ENCODE measurements at places on chromosomes 2 and 18.

DNA sequence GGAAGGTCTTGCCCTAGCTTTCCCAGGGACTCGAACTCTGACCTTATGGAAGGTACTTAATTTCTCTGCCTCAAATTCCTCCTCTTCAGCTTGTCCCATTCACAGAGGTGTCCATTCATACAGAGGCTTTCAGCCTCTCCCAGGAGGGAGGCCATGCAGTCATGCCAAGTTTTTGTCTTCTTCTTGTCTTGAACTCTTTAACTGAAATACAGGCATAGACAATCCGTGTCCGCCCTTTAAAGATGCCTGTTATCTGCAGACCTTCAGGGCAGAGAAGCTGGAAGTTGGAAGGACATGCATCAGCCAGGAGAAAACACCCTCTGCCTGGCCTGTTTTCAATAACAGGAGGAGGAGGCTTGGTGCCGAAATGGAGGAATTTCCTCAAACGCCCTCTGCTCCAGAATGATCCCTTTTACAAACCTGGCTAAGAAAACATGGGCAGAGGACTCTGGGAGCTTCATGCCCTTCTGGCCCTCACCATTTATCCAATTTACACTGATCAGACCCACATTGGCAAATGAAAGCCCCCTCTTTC is 308.3 kb downstream of the MYCN start:
- DNase-seq: no peak

DNA sequence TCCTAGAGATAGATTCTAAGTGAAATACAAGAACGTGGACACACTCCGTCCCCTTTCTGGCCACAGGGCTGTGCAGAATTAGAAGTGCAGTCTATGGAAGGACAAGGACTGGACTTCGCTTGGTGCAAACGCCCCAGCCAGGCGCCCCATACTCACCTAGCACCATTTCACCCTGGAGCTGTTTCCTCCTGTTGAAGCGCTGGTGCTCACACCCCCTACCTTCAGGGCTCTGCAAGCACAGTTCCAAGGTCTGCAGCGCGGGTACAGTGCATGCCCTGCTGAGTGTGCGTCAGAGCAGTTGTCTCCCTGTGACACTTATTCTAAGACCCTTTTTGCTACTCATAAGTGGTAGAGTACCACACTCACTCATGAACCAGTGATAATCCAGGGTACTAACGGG is 3.0 kb downstream of the HPCAL1 start:
- DNase-seq: no peak

DNA sequence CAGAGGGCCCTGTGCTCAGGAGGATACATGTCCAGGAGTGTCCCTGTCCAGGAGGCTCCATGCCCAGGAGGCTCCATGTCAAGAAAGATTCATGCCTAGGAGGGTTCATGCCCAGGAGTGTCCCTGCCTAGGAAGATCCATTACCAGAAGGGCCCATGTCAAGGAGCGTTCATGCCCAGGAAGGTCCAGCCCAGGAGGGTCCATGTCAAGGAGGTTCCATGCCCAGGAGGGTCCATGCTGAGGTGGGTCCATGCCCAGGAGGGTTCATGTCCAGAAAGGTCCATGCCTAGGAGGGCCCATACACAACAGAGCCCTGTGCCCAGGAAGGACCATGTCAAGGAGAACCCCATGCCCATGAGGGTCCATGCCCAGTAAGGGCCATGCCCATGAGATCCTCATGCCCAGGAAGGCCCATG is 7.0 kb downstream of the GPR35 start:
- DNase-seq: no peak

GRCh38 chr18:3594760-3595368 is 144.9 kb downstream of the TGIF1 start:
- DNase-seq: no peak

DNA sequence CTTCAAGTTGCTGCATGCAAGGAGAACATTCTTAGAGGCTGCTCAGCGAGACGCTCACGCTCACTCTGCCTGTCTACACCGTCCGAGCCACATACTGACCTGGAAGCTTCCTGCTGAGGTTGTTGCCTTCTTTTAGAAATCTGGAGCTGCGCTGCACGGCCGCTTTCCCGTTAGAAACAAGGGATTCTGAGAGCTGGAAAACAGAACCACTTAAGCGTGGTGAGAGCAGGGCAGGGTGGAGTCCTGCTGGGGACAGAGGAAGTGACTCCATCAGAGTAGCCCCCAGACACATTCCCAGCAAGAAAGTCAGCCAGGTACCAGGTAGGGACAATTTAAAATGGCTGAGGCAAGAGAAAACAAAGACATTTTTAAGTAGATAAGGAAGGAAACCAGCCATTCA is 135.2 kb downstream of the LAMA1 start:
- no peak for DNase-seq

All from stimulated activated CD4-positive, alpha-beta T cell treated with anti-CD3 and anti-CD28 coated beads, Interleukin-12 subunit alpha, Interleukin-12 subunit beta, amount 100 ng/mL, for 48 hours (primary cell).